ENCODE measurements at places on chromosomes 6 and 20.

DNA sequence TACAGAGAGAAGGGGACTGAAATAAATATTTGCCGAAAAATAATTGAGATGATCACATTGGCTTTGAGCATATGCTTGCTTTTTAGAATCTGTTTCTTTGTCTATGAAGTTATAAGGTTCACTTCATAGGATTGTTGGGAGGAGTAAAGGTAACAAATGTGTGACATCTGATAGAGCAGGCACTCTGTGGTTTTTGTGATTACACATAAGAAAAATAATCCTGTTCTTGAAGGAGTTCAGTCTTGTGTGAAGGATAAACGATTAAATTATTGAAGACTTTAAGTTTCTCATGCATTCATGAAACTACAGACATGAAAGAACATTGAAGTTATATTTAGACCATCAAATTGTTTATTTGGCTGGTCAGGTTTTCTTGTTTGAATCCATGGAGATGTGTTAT is 45.0 kb downstream of the QKI start:
- DNase-seq, result no peak

DNA sequence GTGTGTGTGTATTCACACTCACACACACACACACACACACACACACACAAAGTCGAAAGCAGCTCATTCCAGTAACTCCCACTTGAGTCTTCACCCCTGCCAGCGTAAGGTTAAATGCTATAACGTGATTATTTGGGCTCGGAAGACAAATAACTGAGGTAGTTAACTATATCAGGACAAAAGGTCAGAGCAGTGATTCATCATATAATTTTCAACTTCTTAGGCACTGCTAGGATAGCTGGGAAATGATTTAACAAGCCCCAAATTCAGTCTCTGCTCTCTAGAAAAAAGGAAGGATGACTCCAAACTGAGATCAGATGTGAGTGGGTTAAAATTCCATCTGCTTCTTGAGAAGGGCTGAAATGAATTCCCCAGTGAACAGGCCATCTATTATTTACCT is 30.7 kb downstream of the HDGFL1 start:
- DNase-seq, result no peak

DNA sequence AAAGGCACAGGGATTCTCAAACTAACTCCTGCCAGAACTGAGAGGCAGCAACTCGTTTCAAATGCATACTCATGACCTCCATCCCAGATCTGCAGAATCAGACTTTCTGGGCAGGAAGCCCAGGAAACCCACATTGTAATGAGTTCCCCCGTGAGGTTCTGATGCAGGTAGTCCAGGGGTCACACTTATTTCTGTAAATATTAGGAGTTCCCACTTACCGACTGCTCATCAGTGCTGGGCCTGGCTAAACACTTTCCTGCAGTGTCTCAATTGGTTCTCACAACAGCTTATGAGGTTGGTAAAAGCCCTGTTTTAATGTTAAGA is 11.6 kb downstream of the DUSP15 start:
- no peak for DNase-seq

GRCh38 chr6:138944412-138944811 is 43.6 kb downstream of the REPS1 start:
- peak; percentile 15 for DNase-seq

GRCh38 chr20:4135385-4136077 is 120.2 kb upstream of the RNF24 start:
- peak; percentile 97 for DNase-seq

- peak; percentile 83 for DNase-seq
Measured at GRCh38 chr20:47315339-47316056, 41.0 kb downstream of the ZMYND8 start.

DNA sequence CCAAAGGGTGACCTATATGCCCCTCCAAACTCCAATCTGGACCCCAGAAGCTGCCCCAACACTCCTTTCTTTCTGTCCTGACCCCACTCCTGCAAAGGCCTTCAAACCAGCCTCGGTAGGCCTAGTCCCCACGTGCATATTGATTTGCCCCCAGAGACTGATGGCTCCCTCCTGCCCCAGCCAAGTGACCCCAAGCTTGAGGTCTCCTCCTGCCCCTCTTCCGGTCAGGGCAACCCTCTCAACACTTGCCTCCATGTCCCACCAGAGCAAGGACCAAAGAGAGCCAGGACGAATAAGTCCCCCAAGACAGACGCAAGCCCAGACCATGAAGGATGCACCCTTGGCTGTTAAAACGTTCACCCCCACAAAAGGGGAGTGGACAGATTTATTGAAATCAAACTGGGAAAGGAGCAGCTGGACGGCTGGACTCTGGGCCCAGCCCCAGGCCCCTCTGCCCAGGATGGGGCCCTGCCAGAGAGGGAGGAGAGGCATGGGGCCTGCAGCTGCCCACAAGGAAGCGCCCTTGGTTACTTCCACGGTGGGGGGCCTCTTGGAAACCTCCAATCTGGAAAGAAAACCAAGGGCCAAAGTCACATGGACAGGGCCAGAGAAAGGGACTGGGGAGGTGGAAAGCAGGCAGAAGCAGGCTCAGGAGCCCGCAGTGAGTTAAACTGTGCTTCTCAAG is 2.4 kb upstream of the SPEF1 start:
- no peak for DNase-seq

DNA sequence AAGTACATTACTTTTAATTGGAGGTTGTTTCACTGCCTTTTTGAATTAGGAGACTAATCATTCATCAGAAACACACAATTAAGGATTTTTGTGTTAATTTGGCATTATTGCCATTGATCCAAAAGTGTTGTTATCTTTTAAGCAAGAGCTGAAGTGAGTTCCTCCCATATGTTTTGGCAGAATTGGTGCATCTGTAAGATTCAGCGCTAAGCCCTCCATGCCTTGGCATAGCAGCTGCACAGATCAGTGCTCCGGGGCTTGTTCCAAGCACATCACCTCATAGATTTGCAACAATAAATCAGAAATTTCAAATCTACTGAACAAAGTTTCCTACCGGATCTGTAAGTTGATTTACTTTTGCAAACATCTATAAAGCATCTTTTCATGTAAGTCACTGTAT is 106.8 kb upstream of the PHACTR1 start:
- DNase-seq, result no peak

DNA sequence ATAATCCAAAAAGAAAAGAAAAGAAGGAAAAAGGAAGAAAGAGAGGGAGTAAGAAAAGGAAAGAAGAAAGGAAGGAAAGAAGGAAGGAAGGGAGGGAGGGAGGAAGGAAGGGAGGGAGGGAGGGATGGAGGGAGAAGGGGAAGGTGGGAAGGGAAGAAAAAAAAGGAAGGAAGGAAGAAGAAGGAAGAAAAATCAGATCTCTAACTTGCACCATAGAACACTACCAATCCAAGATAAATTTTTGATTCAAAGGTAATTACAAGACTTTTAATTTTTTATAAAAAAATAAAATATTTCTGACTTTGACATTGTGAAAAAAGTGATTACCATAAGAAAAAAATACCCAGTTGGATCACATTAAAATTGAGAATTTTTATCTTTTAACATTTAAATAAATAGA is 70.5 kb upstream of the NKAIN2 start:
- DNase-seq, result no peak

GRCh38 chr20:2578475-2579192 is 42.3 kb downstream of the TMC2 start:
- no peak for DNase-seq

- DNase-seq, result peak; percentile 71
Measured at GRCh38 chr6:7697820-7698623, 27.9 kb upstream of the BMP6 start.

DNA sequence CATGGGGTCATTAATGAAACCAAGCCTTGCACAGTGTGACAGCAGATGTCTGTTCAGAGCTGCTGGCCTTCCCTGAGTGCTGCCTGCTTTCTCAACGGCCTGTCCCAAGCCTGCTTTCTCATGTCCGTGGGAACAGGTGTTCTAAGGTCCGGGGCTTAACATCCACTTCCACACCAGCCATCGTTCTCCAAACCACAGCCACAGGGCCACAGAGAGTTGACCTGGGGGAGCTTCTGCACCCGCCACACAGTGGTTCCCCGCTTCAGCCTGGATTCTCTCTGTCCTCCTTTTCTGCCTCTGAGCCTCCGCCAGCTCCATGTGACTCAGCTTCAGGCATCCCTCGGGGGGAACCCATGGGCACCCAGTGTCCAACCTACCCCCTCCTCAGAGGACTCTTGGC is 26.9 kb upstream of the PPP1R3G start:
- no peak for DNase-seq

- no peak for DNase-seq
Measured at GRCh38 chr20:57695940-57696339, 13.9 kb downstream of the PMEPA1 start.

DNA sequence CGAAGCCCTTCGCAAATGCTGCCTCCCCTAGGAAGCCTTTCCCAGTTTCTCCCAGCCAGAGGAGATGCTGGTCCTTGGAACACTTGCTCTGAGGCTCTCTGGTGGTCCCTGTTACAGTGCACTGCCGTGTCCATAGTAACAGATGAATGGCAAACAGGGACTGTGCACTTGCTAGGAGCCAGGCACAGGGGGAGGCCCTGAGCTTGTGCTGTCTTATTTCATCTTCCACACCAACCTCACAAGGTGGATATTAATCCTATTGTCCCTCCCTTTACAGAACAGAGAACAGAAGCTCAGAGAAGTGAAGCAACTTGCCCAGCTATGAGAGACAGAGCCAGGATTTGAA is 19.0 kb downstream of the SRC start:
- no peak for DNase-seq

DNA sequence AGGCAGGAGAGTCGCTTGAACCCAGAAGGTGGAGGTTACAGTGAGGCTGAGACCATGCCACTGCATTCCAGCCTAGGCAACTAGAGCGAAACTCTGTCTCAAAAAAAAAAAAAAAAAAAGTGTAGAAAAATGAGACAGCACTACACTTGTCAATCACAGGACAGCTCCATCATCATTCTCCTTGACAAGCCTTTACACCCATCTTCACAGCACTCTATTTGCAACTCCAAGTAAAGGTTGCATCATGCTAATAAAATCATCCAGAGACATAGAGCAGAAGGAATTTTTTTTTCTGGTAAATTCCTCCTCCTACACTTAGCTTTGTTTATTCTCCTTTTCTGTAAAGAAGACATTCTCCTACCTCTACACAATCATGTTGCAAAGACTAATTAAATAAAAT is 791.0 kb upstream of the HS3ST5 start:
- no peak for DNase-seq

DNA sequence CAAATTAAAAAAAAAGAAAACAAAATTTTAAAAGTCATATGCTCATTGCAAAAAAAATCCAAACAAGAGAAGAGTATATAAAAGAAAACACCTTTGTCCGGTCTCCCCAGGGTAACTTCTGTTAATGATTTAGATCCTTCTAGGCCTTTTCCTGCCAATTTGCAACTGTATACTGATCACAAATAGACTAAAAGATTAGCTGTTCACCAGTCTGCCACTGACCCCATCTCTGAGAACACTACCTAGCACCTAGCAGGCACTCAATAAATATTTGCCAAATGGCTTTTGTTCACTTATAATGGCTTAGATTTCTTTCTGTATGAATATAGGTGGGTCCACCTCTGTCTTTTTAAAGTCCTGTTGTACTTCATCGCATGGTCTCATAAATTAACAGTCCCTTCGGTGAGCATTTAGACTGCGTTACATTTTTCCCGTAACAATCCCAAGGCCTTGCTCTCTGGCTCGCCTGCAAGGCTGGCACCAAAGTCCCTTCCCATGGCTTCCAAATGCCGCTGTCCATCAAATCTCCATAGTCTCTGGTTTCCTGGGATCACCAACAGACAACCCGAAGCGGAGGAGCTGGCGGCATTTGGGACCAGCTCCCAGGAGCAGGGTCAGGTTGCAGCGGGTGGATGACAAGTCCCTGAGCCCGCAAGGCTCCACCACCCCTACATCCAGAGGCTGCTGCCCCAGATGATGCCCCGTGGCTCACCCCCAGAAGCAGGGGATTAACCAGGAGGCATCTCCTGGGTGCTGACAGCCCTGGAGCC is 11.8 kb downstream of the JPH2 start:
- DNase-seq, result no peak

DNA sequence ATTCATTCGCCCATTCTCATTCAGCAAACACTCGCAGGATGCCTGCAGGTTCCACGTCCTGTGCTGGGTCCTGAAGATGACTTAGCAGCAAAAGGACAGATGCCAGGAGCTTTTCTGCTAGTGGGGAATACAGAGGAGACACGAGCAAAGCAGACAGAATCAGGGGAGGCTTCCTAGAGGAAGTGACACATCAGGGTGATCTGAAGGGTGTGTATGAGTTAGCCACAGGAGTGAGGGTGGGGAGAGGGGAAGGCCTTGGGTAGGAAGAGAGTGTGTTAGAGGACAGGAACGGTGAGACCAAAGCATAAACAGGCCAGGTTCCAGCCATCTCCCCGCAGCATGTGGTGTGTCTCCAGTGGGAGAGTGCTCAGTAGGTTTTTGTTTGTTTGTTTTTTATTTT is 73.4 kb upstream of the GTSF1L start:
- DNase-seq, result no peak

GRCh38 chr20:44069203-44070011 is 117.6 kb downstream of the JPH2 start:
- no peak for DNase-seq

- no peak for DNase-seq
Measured at GRCh38 chr20:52083627-52084232, 107.8 kb downstream of the ZFP64 start.

DNA sequence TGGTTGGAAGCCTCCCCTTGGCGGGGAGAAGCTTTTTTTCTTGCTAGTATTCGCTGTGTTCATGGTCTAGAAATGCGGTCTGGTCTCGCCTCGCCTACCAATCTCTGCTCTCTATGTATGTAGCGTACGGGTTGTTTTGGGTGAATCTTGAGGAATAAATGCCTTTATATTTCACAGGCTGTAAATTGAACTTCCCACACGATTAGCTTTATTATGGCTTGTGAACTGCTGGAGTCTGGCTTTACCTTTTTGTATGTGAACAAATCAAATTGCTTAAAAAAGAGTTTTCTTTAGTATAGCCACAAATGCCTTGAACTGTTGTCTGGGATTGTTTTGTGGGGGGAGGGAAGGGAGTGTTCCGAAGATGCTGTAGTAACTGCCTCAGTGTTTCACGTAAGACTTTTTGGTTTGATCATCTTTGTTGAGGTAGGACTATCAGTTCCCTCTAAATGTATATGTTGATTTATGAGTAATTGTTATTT is 2.2 kb downstream of the INSM1 start:
- no peak for DNase-seq

- peak; percentile 68 for DNase-seq
Measured at GRCh38 chr6:132130626-132131298, 179.6 kb upstream of the CCN2 start.

GRCh38 chr20:52482044-52482443 is 290.5 kb upstream of the ZFP64 start:
- DNase-seq, result no peak

GRCh38 chr6:76914737-76915136 is 548.6 kb downstream of the HTR1B start:
- DNase-seq, result no peak

Data from GM04503 (cell line).